Femur (tissue), 1 donor: ENCODE measurements at places on chromosomes 7 and 10.

- DNase-seq: no peak
These were observed 64.2 kb upstream of the PITRM1 start for GRCh38 chr10:3236644-3237404.

DNA sequence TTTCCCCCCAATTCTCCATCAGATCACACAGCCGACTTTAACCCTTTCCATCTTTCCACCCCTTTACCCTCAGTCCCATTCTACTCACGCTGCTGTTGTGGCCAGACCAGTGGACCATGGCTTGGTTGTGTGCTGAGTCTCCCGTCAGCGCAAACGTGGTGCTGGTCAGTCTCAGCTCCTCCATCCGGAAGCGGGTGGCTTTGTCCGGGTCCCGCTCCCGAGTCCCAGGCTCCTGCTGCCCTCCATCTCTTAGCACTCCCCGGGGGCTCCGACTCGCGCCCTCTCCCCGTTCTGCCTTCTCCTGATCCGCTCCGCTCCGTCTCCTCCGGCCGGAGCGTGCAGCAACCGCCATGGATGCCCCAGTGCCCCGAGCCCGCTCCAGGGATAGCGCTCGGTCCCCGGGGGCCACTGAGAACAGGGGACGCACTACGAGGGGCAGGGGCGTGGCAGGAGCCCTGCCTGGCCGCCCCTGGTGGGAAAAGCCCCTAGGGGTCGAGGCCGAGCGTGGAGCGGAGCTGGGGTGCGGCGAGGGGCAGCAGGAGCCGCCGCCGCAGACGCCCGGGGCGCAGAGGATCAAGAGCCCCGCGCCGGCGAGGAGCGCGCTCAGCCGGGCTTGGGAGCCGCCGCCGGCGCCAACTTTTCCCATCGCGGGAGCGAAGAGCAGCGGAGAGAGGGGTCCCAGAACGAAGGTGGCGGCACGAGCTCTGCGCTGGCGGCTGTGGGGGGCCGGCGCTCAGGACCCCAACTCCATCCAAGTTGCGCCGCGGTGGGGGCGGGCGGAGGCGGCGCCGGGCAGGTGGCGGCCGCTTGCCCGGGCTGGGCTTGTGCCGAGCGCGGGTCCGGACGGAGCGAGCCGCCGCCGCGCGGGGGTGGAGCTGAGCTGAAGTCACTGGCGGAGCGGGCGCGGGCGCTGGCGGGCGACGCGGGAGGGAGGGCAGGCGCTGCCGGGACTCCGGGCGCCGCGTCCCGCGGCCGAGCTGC is at the start of gene SORCS1:
SORCS1 (minus strand) TSS at position 826 of the 981 bp plus-strand sequence.
- peak; percentile 31 for DNase-seq

- DNase-seq: no peak
These were observed 17.3 kb upstream of the ADRB1 start for GRCh38 chr10:114026189-114027040.

GRCh38 chr7:36289833-36290661 is 99.6 kb upstream of the ANLN start:
- no peak for DNase-seq

GRCh38 chr10:60185421-60185820 is 204.3 kb downstream of the ANK3 start:
- no peak for DNase-seq

DNA sequence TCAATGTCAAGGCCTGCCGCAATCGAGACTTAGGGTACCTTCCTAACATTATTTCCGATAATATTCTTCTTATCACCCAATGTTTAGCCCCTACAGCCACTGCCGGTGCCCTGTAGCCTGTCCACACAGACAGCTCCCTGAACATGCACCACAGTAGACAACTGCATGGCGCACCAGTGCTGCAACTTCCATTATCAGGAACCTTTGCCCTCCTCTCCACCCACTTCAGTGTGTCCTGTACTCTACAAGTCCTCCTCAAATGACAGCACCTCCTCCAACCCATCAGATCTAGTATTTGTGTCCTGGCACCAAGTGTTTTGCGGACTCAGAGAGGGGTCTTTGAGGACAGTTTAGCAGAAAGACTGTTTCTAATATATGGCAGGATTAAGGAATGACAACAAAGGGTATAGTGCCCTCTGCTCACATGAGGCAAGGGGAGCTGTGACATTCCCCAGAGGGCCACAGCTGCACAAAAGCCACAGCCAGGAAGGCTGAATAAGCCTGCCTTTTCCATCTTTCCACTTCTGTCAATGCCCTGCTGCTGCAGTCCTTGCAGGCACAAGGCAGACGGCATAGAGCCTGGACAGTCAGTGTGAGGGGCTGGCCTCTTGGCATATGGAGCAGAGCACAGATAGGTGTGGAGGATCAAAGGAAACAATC is 335.4 kb downstream of the PARD3 start:
- no peak for DNase-seq

DNA sequence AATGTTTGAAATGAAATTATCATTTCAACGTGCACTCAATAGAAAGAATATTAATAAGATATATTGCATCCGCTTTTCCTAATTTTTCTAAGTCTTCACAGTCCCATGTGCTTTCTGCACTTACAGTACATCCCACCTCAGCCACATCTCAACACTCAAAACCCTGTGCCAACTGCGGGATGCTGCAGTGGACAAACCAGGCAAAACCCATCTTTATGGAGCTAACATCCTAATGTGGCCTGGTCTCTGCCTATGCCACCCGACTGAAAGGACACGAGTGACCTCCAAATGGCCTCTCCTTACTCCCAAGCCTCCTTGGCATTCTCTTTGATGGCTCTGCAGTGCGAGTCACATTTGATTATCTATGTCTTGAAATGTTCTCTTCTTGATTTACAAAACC is 57.4 kb upstream of the ADRB1 start:
- no peak for DNase-seq

DNA sequence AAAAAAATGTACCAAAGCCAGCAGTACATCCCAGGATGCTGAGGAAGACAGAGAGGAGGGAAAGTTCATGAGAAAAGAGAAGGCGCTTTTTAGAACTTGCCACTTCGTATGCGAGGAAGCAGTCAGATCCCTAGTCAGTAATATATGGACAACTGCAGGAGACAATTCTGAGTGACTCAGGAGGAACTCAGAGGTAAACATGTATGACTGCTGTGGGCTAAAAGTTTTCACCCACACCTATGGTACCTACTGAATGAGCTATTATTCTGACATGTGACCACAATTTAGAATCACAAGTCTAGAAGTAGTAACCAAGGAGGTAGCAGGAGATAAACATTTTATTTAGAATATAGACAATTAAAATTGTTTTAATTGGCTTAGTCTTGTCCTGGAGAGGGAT is 126.5 kb downstream of the ICA1 start:
- DNase-seq: no peak

- no peak for DNase-seq
These were observed 225.5 kb upstream of the GNAI1 start for GRCh38 chr7:79909176-79909575.

- DNase-seq: no peak
These were observed 37.3 kb downstream of the KIF20B start for GRCh38 chr10:89738551-89739209.

- no peak for DNase-seq
These were observed 89.5 kb downstream of the HECW1 start for GRCh38 chr7:43201912-43202311.

- no peak for DNase-seq
These were observed 2.0 kb downstream of the PPP1R17 start for GRCh38 chr7:31688996-31689395.

- no peak for DNase-seq
These were observed 85.0 kb upstream of the NAMPT start for GRCh38 chr7:106369816-106370215.

DNA sequence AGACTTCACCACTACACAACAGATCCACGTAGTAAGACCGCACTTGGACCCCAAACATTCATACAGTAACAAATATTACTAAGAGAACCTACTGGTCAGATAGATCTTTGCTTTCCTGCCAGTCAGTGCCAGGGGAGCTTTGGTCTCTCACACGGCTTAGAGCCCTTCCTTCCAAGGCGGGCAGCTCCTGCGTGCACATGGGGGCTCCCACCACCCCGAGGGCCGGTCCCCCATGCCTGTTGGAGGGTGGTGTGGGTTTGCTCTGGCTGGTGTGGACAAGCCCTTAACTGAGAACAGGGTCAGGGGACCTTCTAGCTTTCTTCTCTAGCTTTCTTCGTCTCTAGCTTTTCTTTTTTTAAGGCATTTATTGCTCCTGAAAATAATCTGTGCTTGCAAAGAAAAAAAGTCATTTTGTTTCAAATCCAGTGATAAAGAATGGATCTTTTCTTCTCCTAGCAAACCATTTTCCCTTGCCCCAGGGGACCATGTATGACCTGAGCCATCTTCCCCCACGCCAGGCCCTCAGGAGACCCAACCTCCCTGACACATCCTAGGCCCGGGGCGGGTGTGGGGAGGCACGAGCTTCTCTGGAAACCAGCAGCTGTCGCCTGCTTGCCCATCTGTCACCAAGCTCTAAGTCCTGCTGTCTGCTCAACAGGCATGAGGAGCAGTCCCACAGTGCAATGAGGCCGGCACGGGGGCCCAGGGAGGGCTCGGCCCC is 591.1 kb downstream of the PTPRN2 start:
- DNase-seq: no peak

DNA sequence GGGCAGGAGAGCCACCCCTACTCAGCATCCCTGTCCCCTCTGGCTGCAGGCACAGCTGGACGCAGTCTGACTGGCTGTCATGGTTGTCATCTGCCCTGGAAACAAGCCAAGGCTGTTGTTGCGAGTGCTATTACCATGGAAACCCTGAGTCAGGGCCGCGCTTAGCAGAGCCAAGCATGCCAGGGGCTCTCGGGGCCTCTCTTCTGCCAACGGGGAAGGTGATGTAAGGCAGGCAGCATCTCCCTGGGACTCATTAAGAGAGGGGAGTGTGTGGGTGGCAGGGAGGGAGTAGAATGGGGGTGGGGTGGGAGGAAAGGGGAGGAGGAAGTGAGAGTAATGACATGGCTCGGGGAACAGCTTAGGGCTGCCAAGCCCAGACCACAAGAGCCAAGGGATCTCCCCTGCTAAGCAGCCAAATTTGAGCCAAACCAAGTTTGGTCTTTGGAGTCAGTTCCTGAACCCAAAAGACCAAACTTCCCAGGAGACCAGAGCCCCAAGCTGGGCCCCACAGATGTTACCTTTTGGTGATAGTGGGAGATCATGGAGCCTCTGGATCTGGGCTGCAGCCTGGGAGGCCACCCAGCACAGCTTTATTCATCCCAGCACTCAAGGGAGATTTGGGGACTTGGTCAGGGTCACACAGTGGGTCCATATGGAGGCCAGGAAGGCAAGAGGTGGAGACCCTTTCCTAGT is 67.6 kb downstream of the TMEM130 start:
- peak; percentile 74 for DNase-seq

GRCh38 chr7:2145835-2146580 is 86.7 kb downstream of the MAD1L1 start:
- DNase-seq: no peak

- DNase-seq: peak; percentile 31
These were observed 37.3 kb downstream of the INPP5A start for GRCh38 chr10:132574783-132575319.

DNA sequence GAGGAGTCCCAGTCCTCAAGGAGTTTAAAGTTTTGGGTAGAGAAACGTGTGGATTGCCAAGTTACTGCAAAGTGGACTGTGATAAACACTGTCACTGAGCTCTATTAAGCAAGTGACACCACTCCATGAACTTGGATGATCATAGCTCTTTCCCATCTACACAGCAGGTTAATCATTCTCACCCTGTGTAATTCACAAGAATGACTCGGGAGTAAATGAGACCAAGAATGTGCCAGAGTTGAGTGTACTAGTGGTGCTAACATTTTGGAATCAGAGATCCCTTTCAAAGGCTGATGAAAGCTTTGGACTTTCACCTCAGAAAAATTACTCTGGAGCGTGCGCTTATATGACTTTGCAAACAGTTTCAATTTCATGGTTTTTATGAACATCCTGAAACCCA is 80.8 kb downstream of the RBM20 start:
- DNase-seq: no peak

DNA sequence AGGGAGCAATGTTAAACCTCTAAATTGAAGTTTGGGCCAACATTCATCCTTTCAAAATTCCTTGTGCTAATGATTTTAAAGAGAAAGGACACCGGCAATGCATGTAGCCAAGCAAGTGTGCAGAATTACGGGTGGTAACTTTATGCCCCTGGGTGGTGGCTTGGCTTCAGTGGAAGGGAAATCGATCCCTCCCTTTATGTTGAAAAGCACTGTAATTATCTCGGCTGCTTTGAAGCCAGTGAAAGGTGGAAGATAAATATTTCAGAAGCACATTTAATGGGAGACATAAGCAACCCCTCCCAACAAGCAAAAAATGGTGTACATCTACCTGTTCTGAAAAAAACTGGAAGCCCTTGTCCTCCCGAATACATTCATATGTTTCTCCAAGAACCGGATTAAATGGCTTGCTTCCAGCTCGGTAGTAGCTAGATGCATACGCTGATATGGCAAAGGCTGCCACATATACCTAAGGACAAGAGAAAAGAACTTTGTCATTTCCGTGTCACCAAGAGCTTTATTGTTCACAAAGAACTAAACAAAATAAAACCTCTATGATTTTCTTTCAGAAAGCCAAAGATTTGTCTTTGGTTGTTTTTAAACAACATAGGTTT is 73.3 kb upstream of the GSDME start:
- DNase-seq: no peak

- DNase-seq: no peak
These were observed 126.4 kb upstream of the GHITM start for GRCh38 chr10:84012831-84013458.

DNA sequence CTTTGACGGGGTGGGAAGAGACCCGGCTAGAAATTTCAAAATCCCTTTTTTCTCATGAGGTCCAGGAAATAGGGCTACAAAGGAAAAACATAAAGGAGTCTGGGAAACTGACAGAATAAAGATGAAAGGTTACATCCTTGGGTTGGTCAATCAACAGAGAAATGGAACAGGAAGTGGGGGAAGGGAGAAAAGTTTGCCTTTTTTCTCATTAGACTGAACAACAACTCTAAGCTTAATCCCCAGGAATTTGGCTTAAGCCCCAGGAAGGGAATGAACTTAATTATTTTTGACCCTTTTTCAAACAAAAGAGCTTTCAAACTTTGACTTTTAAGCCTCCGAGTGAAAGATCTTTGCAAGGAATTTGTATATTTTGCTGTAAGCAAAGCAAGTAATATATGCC is 32.7 kb downstream of the LGI1 start:
- no peak for DNase-seq

DNA sequence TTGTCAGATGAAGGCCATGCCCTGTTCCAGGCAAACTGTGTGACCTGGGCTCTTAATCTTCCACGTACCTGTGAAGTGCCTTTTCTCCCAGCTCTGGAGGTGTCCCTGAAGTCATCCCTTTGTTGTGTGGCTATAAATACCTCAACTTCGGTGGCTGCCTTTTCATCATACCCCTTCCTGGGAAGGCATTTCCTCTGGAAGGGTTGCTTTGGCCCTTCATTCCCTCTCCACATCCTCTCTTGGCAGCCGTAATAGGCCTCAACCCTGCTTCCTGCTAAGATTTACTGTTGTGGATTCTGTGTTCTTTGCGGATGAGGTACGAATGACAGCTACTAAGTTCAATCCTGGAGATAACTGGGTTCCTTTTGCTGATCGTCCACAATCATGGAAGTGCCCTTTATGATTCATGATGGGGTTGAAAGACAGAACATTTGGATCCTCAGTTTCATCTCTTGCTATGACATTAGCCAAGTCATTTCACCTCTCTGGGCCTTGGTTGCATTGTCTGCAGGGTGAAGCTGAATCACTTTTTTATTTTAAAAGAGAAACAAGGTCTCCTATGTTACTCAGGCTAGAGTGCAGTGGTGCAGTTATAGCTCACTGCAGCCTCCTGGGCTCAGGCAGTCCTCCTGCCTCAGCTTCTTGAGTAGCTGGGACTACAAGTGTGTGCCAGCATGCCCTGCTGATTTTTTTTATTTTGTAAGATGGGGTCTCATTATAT is 23.6 kb downstream of the FKBP6 start:
- no peak for DNase-seq
